ENCODE measurements at places on chromosomes 16 and 17.

DNA sequence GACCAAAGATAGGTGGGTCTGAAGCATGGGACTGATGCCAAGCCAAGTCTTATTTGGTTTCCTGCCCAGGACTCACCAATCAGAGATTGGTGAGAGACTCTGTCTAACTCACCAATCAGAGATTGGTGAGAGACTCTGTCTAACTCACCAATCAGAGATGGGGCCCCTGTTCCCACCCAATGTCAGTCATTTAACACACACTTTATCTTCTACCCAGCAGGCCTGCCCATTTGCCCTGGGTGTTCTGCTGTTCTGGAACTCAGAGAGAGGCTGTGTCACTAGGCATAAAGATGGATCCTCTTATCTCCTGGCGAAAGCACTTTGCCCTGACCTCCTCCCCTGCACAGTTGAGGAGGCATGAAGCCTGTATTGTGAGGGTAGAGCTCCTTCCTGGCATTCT is 5.4 kb upstream of the RHOT1 start:
- DNase-seq, result no peak

DNA sequence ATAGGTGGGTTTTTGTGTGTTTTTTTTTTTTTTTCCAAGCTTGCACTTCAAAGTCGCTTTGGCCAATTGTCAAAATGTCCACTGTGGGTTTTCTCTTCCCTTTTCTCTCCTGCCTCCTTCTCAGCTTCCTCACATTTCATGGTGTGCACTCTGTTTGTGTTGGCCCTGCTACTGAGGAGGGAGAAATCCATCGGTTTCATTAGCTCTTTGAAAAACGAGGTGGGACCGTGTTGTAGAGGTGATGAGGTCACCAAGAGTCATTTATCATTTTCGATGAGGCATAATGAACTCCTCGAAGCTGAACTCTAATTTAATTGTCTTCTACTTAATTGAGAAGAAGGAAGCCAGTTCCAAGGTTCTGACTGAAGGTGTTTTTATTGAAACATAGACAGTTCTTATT is 174.4 kb upstream of the TOX3 start:
- no peak for DNase-seq

- DNase-seq, result no peak
Measured at GRCh38 chr16:51818342-51818944, 667.4 kb upstream of the SALL1 start.

DNA sequence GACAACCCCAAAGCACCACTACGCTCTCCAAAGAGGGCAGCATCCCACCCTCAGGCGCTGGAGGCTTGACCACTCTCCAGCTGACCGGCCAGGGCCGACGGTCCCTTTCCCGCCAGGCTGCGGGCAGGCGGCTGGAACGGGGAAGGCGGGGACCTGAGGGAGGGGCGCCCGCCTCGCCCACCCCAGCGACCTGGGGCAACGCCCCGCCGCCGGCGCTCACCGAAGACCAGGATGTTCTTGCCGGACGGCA is 431 bp downstream of the DYNC1LI2 start:
- no peak for DNase-seq

DNA sequence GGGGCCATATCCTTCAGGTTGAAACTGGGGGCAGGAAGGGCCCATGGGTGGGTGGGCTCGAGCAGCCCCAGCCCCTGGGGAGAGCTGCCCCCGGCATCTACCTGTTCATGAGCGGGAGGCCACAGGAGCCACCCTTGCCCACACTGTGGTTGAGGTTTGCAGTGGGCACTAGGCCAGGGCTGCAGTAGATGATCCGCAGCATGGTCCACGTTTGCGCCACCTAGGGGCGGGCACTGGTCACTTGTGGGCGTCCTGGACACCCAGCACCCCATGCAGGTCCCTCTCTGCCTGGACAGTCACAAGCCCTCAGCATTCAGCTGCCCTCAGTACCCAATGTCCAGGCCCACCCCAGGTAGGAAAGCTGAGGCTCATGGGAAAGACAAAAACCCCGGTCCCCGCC is 1.8 kb upstream of the JMJD8 start:
- peak; percentile 15 for DNase-seq

DNA sequence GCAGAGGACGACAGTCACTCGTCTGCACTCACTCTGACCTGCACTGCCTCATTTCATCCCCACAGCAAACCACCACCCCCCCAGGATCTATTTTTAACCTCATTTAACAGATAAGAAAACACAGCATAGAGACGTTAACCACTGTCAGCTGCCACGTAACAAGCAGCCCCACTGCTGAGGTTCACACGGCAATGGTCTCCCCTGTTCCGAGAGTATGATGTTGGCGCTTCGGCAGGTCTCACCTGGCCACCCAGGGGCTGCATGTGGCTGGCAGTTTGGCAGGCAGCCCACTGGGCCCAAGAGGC is 16.1 kb downstream of the ZNF469 start:
- no peak for DNase-seq

- no peak for DNase-seq
Measured at GRCh38 chr17:45092911-45093430, 31.9 kb downstream of the NMT1 start.

GRCh38 chr16:621526-622105 is 9.2 kb upstream of the WFIKKN1 start:
- DNase-seq, result peak; percentile 45

- no peak for DNase-seq
Measured at GRCh38 chr17:81116704-81117103, 48.6 kb upstream of the PVALEF start.

- no peak for DNase-seq
Measured at GRCh38 chr17:39671651-39672521, 3.6 kb downstream of the PNMT start.

GRCh38 chr17:75970011-75970523 is 8.9 kb downstream of the ACOX1 start:
- no peak for DNase-seq

GRCh38 chr16:27410761-27411160 is 8.8 kb downstream of the IL21R start:
- DNase-seq, result no peak

GRCh38 chr16:10343124-10343760 is 42.6 kb upstream of the ATF7IP2 start:
- DNase-seq, result no peak

GRCh38 chr16:87853411-87854052 is 15.8 kb downstream of the SLC7A5 start:
- peak; percentile 82 for DNase-seq

- no peak for DNase-seq
Measured at GRCh38 chr16:68358951-68359350, 48.1 kb downstream of the PRMT7 start.

DNA sequence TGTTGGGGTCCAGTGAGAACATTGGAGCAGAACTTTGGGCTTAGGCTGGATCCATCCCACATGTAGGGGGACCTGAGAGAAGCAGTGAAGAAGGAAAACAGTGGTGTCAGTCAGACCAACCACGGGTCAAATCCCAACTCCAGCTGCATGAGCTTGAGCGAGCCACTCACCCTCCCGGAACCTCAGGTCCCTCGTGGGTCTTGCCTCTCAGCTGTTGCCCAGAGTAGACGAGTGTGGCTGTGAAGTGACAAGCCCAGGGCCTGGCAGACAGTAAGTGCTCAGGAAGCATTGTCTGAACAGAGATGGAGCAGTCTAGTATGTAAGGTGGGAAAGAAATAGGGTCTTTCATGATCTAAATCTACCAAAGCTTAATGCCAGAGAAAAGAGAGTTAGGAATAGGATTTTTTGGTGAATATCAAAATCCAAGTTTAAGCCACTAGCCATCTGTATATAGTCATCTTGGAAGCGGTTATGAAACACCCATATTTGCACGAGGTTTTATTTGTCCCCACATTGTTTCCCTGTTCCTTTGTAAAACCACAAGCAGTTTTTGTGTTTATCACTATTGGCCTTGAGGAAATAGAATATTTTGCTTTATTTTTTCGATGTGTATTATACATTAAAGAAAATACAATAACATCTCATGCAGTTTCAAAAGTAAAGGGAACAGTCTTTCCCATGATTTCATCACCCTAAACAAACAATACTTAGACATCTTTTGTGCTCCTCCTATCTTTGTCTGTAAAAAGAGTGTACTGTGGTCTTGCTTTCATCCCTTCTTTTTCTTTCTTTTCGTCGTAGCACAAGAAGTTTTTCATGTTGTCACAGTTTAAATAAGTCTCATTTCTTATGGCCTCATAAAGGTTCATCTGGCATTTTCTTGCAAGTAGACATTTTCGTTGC is 112.0 kb downstream of the CLEC16A start:
- DNase-seq, result no peak

DNA sequence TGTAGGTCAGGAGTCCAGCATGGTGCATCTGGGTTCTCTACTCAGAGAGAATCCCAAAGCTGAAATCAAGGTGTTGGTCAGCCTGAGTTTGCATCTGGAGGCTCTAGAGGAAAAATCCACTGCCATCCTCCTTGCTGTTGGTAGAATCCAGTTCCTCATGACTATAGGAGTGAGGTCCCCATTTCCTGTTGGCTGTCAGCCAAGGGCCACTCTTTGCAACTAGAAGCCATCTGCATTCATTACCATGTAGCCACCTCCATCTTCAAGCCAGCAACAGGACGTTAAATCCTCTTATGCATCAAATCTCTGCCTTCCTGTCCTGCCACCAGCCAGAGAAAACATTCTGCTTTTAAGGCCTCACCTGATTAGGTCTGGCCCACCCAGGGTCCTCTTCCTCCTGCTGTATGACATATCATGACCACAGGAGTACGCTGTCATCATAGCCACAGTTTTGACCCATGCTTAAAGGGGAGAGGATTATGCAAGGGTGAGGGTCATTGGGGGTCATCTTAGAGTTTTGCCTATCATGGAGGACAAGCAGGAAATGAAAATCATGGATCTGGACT is 40.5 kb downstream of the DNAH9 start:
- no peak for DNase-seq

DNA sequence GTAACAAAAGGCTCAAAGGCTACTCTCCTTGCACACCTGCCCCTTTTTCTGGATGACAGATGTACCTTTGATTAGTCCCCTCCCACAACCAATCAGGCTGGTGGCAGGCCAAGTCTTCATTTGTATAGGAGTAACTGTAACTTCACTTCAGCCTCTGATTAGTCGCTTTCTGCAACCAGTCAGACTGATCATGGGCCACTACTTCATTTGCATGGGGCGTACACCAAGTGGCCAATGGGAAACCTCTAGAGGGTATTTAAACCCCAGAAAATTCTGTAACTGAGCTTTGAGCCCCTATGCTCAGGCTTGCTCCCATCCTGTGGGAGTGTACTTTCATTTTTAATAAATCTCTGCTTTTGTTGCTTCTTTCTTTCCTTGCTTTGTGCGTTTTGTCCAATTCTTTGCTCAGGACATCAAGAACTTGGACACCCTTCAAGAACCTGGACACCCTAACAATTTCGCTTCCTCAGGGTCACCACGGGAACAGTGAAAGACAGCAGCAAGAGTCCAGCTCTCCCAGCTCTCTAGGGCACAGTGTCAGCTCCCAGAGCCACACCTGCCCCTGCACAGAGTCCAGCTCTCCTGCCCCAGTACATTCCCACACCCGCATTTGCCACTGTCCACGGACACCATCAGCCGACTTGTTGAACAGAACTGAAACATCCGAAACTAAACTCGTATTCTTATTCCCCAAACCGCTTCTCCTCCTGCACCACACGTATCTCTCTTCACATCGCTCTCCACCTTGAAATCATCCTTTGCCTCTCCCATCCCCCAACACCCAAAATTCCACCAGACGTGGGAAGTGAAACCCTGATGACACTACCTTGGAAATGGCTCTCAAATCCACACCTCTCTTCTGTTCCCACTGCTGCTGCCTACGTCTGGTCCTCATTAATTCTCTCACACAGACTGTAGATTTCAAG is 53.4 kb downstream of the ABCC12 start:
- DNase-seq, result no peak

DNA sequence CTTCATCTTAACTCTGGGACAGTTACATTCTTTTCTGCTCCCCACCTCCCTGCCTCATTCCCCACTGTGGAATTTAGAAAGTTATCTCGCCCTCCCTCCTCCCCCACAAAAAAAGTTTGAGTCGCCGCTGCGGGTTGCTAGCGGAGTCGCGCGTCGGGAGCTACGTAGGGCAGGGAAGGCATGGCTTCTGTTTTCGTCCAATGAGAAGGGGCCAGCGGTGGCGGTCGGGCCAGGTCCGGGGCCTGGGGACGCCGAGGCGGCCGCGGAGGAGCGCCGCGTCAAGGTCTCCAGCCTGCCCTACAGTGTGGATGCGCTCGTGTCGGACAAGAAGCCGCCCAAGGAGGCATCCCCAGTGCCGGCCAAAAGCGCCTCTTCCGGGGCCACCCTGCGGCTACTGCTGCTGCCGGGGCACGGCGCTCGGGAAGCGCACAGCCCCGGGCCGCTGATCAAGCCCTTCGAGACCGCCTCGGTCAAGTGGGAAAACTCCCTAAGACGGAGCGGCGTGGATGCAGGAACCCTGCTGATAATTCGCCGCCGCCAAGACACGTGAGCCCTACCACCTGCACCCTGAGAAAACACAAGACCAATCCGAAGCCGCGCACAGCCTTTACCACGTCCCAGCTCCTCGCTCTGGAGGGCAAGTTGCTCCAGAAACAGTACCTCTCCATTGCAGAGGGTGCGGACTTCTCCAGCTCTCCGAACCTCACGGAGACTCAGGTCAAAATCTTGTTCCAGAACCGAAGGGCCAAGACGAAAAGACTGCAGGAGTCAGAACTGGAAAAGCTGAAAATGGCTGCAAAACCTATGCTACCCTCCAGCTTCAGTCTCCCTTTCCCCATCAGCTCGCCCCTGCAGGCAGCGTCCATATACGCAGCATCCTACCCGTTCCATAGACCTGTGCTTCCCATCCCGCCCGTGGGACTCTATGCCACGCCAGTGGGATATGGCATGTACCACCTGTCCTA is 8.9 kb downstream of the OR4D1 start:
- DNase-seq, result peak; percentile 40

GRCh38 chr17:82804442-82805191 is 35.2 kb downstream of the ZNF750 start:
- no peak for DNase-seq

DNA sequence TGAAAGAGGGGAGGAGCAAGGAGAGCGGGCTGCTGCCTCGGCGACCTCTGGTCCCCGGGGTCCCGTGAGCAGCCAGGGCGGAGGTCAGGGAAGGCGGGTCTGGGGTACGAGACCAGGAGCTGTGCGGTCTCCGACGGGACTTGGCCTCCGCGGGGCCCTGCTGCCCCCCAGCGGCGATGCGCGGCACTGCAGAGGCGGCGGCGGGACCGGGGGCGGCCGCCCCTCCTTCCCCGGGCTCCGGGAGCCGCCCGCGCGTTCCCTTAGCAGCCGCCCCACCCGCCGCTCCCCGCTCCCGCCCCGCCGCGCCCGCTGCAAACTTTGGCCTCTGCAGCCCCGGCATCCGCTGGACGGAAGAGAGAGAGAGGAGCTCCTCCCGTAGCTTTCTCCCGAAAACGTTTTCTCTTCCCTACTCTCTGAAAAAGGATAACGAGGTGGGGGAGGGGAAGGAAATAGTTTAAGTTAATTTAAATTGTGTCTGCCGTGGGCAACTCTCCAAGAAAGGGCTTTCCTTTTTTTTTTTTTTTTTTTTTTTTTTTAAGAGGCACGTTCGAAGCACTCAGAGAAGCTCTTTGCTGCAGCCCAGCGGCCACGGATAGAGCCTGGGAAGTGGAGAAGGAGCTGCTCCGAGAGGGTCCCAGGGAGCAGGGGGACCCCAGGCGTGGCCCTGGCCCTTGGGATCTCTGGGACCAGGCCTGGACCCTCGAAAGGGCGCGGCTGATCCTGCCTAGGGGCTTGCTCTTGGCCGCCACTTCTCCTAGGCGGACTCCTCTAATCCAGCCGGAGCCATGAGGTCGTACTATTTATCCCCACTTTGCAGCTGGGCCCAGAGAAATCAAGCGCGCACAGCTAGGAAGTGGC is 43.2 kb downstream of the C16orf82 start:
- peak; percentile 88 for DNase-seq

GRCh38 chr17:76458580-76459490 is 5.9 kb upstream of the UBE2O start:
- DNase-seq, result no peak

Measured in NCI-H2171 (cell line).